ENCODE measurements at places on chromosomes 6 and 20.

GRCh38 chr6:154868143-154868594 is 126.9 kb upstream of the TIAM2 start:
- peak; percentile 42 for DNase-seq

DNA sequence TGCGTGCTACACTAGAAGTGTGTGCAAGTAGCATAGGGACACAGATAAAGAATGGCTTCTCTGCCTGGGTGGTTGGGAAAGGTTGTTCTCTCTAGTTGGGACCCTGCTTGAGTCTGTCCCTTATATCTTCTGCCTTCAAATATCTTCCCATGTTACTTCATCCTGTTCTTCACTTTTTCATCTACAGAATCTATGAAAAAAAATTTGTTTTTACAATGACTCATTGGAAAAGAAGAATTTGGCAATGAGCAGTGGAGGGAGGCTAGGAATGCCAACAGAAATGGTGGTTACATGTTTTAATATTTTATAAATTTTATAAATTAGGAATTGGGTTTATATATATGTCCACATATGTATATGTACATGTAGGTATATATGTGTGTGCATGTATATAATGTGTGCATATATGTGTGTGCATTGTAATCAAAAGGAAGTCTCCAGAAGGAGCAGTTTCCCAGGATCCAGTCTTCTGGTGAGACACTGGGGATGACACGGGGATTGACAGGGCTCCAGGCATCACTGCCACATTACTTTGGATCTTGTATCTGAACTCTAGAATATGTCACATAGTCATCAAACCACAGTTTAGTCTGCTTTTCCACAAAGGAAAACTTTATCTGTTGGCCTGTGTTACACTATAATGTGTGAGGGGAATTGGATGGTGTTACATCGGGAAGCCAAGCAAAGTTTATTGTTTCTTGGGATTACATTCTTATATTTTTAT is 75.3 kb upstream of the RIPOR2 start:
- DNase-seq: no peak

DNA sequence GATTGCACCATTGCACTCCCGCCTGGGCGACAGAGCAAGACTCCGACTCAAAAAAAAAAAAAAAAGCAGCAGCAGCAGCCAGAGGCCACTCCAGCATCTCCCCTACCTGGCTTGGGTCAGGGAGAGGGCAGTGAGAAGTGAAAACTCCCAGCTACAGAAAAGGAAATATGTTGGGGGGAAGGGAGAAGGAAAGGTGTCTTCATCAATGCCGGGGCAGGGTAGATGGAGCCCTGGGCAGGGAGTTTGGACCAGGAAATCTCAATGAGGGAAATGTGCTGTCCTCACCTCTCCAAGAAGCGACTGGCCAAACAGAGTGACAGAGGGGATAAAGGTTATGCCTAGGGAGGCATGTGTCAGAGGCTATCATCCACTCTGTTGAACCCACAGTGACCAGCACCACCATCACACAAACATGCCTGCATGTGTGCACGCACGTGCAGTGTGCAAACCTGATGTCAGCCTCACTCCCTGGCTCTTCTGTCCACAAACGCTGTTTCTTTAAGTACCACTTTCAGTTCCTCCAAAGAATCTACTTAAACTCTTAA is 887 bp upstream of the AIF1 start:
- DNase-seq: no peak

- DNase-seq: no peak
These were observed 17.1 kb upstream of the CSNK2A1 start for GRCh38 chr20:560680-561079.

DNA sequence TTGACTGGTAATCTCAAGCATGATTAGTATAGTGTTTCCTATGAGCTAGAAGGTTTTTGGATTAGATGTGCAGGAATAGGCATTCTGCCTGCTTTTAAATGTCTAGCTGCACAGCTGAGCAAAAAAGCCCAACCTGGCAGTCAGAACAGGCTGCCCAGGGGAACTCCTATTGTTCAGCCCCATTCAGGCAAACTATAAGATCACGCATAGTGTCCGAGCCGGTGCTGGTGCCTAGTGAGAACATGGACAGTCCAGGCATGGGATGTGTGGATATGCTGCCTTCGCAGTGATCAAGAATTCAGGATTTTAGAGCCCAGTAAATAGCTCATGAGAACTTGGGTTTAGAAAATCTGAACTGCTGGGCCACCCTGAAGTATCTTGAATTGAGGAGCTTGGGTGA is 348.8 kb downstream of the UTRN start:
- DNase-seq: no peak

GRCh38 chr20:23646106-23646873 is 8.5 kb upstream of the CST3 start:
- no peak for DNase-seq

DNA sequence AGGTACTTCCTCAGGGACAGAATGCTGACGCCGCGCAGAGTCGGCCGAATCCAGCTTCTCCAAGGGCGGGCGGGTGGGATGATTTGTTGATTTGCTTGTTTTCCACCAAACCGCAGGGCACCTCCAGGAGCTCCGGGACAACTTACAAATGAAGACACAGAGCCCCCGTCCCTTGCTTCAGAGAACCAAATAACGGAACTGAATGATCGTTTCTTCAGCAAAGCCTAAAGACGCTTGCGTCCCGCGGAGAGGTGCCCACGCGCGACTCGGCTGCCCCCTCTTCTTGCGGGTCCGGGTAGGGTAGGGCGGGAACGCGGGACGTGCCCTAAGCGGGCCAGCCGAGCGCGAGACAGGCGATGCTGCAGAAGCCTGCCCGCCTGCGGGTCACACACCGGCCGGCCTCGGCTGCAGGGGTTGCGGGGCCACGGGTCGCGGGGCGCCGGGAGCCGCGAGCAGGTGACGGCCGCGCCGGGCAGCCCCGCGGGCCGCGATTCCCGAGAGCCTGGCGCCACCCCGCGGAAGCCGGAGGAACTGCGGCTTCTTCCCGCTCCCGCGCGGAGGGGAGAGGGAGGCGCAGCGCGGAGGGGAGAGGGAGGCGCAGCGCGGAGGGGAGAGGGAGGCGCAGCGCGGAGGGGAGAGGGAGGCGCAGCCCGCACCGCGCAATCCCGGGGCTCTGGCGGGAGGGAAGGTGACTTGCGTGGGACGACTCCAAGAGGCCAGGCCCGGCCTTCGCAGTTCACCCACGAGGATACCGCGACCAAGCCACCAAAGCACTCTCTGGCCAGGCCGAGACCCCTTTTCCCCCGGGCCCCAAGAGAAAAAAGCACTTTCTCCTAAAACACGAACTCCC is 7.7 kb upstream of the FOXF2 start:
- DNase-seq: no peak

DNA sequence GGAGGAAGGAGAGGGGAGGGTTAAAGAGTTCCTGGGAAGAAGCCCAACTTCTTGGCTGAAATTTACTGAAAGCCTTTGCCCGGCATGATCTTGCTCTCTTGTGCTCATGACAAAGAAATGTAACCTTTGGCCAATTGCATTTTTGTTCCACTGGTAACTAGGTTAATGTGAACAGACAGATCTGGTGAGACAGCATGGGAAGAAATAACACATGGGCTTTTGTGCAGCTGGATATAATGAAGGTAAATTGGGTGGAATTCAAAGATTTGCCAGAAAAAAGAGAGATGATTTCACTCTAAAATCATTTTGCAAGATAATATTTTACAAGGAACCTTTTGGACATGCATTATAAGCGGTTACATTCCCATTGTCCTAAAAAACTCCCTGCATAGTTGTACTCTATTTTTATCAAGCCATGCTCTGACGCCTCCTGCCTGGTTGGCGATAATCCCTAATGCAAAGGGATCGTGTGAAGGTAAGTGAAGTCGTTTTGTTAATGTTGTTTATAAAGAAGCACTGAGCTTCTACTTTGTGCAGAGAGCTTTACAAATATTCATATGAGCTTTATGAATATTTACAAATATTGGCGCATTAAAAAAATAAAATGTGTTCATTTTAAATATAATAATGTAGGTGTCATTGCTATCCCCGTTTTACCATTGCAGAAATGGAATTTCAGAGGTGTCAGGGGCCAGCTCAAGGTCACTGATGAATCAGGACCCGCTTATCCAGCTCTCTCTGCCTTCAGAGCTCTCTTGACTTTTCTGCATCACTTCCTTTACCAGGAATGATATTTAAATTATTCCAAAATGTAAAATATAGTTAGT is 161.3 kb upstream of the AGPAT4 start:
- DNase-seq: peak; percentile 94

Measured in GM04504 (cell line).